T-cell (primary cell): ENCODE measurements at places on chromosomes 11 and 22.

GRCh38 chr11:34324466-34324865 lies 33.3 kb downstream of the ABTB2 start:
- no peak for DNase-seq

DNA sequence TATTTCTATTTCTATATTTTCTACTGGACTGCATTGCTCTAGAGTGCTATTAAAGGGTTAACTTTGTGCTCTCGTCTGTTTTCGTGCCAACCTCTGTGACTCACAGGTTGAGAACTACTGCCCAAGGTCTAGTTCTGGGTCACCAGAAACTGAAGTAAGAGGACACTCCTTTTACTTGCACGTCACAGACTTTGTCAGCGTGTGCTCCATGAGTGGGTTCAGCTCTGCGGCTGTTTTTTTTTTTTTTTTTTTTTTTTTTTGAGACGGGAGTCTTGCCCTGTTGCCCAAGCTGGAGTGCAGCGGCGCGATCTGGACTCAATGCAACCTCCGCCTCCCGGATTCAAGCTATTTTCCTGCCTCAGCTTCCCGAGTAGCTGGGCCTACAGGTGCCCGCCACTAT lies 49.8 kb downstream of the CLMP start:
- DNase-seq, result no peak

GRCh38 chr22:24422102-24422665 lies 5.2 kb upstream of the ADORA2A start:
- DNase-seq, result no peak

GRCh38 chr11:45161252-45162063 lies 15.0 kb downstream of the PRDM11 start:
- DNase-seq, result no peak

- DNase-seq, result no peak
Measured at GRCh38 chr11:117979481-117980211, 6.5 kb upstream of the IL10RA start.

DNA sequence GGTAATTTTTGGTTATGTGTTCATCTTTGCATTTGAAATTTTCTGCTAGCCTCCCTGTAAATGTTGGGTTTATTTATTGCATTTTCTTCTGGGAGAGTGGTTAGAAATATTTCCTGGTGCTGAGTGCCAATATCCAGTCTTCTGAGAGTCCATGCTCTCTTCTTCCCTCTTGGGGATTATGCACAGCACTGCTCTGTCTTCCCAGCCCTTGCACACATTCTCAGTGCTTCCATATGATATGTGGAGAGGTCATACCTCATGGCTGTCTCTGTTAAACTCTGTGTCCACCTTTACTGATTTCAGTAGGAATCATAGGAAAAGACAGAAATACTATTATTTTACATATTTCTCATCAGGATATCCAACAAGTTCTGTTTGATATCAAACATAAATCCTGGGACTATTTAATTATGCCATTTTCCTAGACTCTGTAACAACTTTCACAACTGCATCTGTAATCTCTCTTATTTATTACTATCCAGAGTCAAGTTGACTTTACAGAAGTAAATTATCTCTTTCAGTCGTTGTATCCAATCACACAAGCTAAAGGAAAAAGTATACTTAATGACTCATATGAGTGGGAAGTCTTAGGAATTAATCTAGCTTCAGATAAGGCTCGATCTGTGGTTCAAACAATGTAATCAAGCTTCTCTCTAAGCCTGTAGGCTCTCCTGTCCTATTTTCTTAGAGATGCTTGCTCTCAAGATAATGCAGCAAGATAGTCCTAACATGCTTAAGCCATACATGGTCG lies 2.7 kb upstream of the NXPE1 start:
- no peak for DNase-seq

DNA sequence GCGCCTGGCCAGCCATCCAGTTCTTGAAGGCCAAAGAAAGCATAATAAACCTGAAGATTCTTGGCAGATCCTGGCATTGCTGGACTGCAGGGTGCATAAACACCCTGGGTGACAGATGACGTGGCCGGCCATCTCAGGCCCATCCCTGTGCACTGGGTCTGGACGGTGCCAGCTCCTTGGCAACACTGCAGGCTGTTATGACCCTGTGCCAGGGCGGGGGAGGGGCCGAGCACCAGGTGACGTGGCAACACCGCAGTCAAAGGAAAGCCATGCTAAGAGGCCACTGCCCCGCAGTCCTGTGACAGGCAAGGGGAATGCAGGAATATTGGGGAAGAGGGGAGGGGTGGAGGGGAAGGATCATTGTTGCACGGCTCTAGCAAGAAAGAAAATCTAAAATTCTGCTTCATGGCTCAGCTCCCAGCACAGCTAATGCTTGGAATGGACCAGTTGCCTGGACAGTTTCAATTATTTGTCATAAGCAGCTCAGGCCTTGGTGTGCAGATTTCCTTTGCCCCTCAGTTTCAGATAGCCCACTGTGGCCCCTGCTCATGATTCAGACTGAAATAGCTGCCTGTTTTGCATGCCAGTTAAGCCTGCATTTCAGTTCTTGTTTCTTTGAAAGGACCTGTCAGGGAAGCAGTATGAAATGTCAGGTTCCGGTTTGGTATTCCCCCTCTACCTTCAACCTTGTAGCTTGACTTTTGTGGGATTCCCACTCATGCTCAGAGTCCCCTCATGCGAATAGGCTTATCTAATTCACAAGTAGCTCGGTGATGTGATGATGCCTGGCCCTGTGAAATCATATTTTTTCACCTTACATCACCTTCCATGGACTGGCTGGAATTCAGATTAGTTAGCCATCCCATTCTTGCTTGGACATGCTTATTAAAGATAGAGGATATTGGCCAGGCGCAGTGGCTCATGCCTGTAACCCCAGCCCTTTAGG lies 29.7 kb upstream of the DDX6 start:
- no peak for DNase-seq

- DNase-seq, result no peak
Measured at GRCh38 chr11:74783241-74783871, 34.7 kb downstream of the RNF169 start.

DNA sequence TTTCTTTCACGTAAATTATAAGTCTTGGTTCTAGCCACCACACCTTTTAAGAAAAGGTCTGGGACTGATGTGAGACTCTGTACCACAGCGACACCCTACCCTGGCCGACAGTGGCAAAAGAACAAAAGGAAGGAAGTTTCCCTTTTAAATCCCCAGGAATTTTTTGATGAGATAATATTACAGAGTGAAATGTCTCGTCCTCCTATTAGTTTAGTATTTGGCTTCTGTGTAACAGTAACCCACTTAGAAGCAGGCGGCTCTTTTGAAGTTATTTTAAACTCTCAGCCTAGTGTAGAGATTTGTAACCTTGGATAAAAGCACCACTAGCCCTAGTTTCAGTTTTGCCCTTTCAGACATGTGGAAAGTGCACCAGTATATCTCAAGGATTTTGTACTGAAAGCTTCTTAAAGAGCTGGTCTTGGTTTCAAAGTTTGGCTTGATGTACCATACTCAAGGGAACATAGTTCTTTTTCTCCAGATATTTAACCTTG lies 84.1 kb downstream of the C22orf31 start:
- no peak for DNase-seq

GRCh38 chr22:40560551-40560950 lies 76.0 kb downstream of the MRTFA start:
- DNase-seq, result no peak
